ENCODE measurements at places on chromosomes 1 and 21. TPM values are rescaled to one million over a fixed set of nuclear protein-coding genes. Genes with fewer than 3 reads are reported as not detected.

Gene S100A1
- total RNA-seq: 1,915 TPM

Gene FCGR1A
- total RNA-seq: 8.1 TPM

Gene CFAP45
- 0.32 TPM for total RNA-seq

Gene RIMS3
- total RNA-seq: 0.67 TPM

Gene C1orf87
- not detected for total RNA-seq

Gene ATAD3B
- 13.7 TPM for total RNA-seq

Gene CENPF
- 0.67 TPM for total RNA-seq

Gene BEND5
- 3.2 TPM for total RNA-seq

Gene SORT1
- 184 TPM for total RNA-seq

DNA sequence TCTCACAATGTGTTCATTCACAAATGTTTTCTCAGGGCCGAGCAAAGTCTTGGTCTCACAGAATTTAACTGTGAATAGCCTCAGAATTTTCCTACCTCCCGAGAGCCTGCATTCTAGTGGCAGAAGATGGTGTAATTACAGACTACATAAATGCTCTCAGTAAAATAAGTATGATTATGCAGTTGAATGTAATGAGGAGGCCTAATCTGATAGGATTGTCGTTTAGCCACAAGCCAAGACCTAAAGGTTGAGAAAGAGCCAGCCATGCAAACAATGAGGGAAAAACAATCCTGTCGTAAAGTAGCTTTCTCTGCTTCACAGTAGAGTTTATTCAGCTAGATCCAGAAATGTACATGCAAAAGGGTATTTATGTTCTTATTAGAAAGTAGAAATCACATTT is 607.8 kb upstream of the B3GALT2 start:
- no peak for DNase-seq

- peak; percentile 76 for DNase-seq
Observed at GRCh38 chr21:45611939-45612664, 31.4 kb upstream of the PCBP3 start.

DNA sequence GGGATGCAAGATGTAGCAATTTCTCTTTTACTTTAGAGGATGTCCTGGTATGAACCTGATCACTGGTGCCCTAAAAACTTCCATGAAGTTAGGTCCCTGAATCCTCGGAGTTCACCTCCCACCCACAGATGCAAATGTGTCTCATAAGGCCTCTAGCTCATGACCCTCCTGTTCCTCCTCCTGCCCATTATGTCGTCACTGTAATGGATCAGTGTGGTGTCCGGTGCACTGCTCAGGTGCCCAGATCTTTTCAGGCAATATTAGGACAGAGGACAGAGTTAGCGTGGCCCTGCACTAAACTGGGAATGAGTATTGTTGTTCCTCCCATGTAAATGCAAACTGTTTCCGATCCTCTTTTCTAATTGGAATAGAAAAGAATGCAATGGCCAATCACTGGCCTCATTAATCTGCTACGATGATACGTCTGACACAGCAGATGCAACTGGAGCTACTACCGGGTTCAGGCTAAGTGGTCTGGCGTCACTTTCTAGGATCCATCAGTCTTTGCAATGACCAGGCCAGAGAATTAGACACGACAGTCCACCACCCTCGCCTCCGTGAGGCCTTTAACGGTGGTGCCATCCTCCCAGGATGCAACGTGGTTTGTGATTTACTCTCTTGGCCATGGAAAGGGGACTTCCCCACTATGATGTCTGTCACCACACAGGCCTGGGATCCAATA is 3.4 kb upstream of the COL6A2 start:
- DNase-seq: no peak

DNA sequence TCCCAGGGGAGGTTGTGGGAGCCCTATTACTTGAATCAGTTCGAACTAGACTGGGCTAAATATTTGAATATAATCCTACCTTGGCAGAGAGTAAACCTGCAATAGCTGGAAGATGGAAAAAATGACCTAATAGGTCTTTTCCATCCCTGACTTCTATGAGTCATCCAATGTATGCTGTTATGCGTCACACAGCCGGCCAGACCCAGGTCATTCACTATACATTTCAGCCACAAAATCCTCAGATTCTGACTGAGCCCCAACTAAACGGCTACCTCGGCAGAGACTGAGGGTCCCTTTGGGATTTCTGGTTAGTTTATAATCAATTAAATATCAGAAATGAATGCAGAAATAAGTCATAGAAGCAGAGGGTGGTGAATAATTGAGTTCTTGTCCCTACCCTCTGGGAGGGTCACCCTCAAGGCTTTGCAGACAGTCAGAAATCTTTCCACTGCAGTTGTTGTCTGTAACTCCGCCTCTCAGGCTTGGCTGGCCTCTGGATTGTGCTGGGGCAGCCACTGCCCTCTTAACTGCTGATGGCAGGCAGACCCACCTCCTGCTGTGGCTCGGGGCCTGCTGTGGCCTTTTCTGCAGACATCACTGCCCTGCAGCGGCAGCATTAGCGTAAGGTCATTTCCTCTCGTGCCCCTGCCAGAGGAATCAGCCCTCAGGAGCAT is 240.5 kb downstream of the TGFB2 start:
- DNase-seq: no peak

- DNase-seq: no peak
Observed at GRCh38 chr1:171965777-171966176, 124.5 kb downstream of the DNM3 start.

DNA sequence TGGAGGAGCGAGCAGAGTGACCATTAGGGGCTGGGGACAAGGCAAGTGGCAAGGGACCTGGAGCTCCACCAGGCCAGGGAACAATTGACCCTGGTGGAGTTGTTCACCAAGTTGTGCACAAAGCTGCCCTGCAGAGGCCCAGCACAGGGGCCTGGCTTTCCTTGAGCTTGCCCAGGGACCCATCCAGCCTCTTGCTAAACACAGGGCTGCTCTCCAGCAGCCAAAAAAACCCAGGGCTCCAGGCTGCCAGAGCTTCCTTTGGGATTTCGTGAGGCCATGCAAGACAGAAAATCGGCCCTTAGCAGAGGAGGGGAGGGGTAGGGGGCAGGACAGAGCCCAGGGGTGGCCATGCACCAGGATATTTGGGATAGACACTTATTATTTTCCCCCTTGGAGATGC is 32.6 kb downstream of the LRP8 start:
- DNase-seq: no peak

DNA sequence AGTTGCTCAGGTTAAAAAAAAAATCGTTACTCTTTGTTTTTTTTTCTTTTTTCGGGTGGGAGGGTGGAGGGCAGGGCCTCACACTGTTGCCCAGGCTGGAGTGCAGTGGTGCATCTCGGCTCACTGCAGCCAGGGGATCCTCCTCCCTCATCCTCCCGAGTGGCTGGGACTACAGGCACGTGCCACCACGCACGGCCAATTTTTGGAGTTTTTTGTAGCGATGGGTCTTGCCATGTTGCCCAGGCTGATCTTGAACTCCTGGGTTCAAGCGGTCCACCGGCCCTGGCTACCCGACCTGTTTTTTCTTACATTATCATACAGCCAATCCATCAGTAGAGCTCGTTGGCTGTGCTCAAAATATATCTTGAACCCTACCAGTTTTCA is 2.2 kb upstream of the USP1 start:
- DNase-seq: no peak

- DNase-seq: no peak
Observed at GRCh38 chr1:196464480-196464941, 143.7 kb downstream of the KCNT2 start.

DNA sequence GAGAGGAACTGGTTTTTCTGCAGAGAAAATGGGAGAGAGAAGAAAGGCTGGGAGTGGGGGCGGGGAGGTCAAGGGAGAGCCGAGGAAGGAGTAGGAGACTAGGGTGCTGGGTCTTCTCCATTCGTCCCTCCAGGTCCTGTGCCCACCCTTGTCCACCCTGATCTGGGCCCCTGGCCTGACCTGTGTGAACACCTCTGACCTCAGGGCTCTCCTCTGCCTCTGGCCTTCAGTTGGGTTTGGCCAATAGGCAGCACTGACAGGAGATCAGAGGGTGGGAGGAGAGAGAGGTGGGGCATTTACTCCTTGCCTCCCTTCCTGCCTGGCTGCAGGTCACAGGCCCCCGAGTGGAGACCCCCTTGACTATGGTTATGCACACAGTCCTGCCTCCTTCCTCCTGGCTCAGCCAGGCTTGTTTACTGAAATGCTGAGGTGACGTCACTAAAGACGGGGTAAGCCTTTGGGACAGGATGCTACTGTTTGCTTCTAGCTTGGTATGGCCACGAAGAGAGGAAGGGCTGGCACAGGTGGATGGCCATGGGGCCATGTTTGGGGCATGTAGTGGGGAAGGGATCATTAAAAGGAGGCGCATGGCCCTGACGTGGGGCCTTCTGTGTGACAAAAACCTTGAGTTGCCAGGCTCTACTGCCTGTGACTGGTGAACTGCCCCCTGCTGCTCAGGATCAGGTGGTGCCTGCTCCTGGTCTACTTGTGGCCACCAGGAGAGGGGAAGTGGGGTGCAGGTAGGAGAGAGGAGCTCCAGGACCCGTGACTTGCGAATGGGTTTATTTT is 248.7 kb upstream of the CSF3R start:
- DNase-seq: no peak

DNA sequence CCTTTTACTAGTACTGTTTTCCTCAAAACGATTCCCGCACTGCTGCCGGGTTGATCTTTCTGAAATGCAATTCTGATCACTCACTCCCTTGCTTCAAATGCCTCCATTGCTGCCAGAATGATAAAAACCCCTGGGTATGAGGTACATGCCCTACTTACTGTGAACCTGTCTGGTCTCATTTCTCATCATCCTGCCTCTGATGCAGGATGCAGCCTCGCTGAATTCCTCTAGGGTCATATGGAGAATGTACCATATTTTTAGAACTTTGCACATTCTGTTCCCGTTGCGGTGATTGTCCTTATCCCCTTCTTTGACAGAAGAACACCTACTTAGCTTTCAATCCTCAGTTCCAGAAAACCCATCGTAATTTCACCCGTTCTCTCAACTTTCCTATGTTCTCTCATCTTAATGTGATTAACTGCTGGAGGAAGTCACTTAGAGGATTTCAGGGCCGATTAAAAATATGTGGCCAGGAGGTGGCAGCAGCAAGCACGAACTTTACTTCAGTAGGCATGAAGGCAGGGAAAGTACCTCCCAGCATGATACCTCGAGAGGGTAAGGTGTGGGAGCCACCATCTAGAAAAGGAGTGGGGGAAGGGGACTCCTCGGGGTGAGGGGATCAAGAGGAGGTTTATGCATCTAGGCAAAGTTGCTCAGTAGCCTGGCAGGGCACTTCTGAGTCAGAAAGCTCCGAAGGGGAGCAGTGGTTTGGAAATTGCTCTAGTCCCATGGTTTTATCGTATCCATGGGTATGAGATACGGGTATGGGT is 361.5 kb upstream of the ZP4 start:
- no peak for DNase-seq

DNA sequence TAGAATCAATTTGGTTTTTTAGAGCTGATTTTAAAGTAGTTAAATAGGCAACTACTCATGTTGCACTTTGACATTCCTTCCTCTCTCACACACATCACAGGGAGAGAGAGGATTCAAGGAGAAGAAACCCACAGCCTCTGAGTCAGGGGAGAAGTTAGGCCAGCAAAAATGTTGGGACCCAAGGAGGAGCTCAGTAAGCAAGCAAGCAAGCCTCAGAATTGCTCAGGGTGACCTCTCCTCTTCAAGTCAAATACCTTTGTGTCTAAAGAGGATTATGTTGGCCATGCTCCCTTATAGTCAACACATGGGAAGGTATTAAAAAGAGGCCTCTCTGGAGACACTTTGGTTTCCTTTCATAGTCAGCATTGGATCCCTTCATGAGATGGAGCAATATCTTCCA is 80.5 kb upstream of the WARS2 start:
- no peak for DNase-seq

DNA sequence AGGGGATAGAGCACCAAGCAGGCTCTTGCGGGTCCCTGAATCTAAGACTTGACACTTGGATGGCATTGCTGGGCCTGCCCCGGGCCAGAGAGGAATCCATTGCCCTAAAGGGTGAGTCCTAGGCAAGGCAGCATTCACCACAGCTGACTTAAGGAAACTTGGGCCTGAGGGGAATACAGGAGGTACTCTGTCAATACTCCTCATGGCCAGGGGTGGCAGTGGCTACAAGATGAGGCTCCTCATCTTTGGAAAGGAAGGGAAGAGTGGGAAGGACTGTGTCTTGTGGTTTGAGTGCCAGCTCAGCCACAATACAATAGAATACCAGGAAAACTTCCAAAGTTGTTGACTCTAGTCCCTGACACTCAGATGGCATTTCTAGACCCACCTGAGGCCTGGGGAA is 5.1 kb downstream of the KRTAP22-1 start:
- no peak for DNase-seq

- DNase-seq: no peak
Observed at GRCh38 chr1:44282704-44283426, 69.6 kb downstream of the DMAP1 start.

GRCh38 chr1:232040260-232040659 is 413.7 kb downstream of the DISC1 start:
- no peak for DNase-seq

GRCh38 chr1:70411360-70411844 is 334 bp downstream of the CTH start:
- no peak for DNase-seq

DNA sequence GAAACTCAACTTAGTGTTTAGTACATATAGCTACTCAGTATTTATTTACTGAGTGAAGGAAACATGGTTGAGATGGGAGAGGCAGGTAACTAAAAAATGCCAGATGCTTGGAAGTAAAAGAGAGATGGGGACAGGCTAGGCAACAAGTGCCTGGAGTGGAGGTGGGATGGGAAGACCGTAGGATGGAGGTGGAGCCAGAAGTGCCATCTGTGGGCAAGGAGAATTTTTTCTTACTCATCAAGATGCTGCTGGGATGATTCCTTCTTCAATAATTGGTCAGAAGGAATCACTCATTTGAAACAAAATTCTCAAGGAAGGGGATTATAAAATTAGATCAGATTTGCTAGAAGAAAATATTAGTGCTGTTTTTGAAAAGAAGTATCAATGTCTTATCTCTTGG is 72.9 kb downstream of the IFI44 start:
- DNase-seq: no peak

- DNase-seq: no peak
Observed at GRCh38 chr1:8213136-8213535, 104.8 kb upstream of the SLC45A1 start.

GRCh38 chr1:44108241-44108640 is 10.4 kb upstream of the KLF17 start:
- DNase-seq: peak; percentile 38

DNA sequence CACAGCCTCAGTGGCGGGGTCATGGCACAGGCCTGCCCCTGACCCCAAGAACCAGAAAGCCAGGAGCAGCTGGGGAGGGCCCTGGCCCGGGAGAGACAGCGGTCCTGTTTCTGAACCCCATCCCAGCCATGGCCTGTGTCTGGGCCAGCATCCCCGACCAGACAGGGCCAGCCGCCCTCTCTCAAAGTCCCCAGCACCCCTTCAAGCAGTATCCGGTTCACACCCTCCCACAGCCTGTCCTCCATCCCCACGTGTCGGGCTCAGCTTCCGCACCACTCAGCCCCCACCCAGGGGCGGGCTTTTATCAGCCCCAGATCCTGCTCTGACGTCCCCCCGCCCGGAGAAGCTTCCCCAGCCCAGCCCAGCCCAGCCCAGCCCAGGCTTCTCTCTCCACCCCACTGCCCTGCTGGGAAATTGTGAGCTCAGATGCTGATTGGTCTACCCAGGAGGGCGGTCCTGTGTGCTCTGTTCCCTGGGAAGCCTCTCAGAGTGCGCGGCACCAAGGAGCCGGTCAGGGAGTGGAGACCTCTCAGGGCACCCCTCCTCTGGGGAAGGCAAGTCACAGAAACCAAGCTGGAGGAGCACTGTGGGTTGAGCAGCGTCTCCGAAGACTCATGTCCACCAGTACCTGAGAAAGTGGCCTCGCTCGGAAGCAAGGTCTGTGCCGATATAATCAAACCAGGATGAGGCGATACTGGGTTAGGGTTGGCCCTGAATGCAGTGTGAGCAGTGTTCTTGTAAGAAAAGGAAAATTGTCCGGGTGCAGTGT is 4.7 kb upstream of the FAAP20 start:
- peak; percentile 93 for DNase-seq

GRCh38 chr1:160206421-160207117 is 1.4 kb downstream of the PEA15 start:
- DNase-seq: no peak

All from cardiac septum (tissue), 1 donor.